T-cell (primary cell): ENCODE measurements at places on chromosomes 6 and 20. TPM values are rescaled to one million over a fixed set of nuclear protein-coding genes. Genes with fewer than 3 reads are reported as not detected.

DNA sequence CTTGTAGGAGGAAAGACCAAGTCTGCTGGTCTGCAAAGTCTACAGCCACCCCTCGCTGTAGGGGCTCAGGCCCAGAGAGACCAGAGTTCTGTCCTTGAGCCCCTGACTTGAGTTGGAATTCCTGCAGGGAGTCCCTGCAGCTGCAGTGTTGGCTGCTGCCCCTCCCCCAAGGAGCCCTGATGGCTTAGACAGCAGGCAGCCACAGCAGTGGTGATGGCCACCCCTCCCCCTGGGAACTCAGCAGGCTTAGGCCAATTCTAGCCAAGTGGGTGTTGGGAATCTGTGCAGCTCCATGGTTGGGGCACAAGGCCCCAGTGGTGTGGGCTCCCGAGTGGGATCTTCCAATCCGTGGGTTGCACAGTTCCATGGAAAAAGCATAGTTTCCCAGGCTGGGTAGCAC is 345.4 kb downstream of the CD109 start:
- H3K36me3 ChIP-seq = no peaks in the 10 kb centered on the region
- no peak overlapping the region for H3K4me3 ChIP-seq
- H3K27ac ChIP-seq = no peak overlapping the region
- no peaks in the 10 kb centered on the region for H3K4me1 ChIP-seq

- H3K36me3 ChIP-seq = no peaks in the 10 kb centered on the region
- H3K27ac ChIP-seq = no peak overlapping the region
- H3K27me3 ChIP-seq = no peaks in the 10 kb centered on the region
- no peak for DNase-seq
- no peaks in the 10 kb centered on the region for H3K4me1 ChIP-seq
Observed at GRCh38 chr6:145380186-145380585, 355.1 kb downstream of the EPM2A start.

DNA sequence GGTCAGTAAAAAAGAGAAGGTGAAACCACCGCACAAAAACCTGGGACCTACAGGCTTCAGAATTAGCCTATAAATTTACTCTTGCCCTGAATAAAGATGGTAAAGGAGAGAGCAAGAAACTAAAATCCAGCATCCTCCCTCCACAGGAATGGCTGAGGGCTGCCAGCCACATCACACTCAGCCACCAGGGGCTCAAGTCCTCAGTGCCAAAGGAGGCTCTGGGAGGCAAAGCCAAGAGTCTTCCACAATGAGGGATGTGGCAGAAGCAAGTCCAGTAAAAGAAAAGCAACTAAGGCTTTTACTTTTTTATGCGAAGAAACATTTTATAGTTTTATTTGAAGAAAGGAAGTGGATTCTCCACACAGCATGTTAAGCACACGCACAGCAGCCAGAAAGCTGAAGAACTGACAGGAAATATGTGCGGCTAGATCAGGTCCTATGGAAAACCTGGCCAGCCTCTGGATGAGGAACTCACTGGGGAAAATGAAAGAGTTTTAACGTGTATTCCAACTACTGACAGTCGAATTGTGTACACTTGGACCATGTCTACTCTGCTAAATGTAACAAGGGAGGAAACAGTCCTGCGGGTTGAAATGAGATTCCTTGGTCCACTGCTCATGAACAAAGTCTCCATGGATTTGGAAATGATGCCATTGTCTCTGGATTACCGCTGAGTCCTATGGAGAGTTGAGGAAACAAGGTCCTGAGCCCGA is 219.4 kb upstream of the SSTR4 start:
- H3K27me3 ChIP-seq = no peaks in the 10 kb centered on the region
- no peak overlapping the region for H3K27ac ChIP-seq
- H3K4me3 ChIP-seq = no peak overlapping the region
- no peaks in the 10 kb centered on the region for H3K4me1 ChIP-seq

DNA sequence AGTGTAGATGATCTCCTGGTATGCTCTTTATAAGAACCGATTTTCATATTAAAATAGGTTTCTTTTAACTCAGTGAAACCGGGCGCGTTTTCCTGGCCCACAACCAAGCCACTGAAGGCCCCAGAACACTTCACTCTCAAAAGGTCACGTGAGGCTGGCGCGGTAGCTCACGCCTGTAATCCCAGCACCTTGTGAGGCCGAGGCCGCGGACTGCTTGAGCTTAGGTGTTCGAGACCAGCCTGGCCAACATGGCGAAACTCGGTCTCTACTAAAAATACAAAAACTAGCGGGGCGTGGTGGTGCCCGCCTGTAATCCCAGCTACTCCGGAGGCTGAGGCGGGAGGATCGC is 402 bp upstream of the TAF8 start:
- no peaks in the 10 kb centered on the region for H3K27me3 ChIP-seq
- peak overlapping the region; percentile 66 for H3K27ac ChIP-seq
- H3K4me3 ChIP-seq = peak overlapping the region; percentile 80
- peak; percentile 25 for DNase-seq

- no peak for DNase-seq
- no peaks in the 10 kb centered on the region for H3K4me1 ChIP-seq
- no peaks in the 10 kb centered on the region for H3K36me3 ChIP-seq
- H3K27ac ChIP-seq = no peak overlapping the region
Observed at GRCh38 chr20:13139459-13140150, 81.5 kb upstream of the ISM1 start.

The LPA gene
- total RNA-seq = not detected

The CRYBG1 gene
- total RNA-seq = 46.6 TPM
